ENCODE measurements at places on chromosomes 6 and 20.

- DNase-seq, result no peak
Observed at GRCh38 chr20:3162080-3162611, 2.5 kb upstream of the FASTKD5 start.

DNA sequence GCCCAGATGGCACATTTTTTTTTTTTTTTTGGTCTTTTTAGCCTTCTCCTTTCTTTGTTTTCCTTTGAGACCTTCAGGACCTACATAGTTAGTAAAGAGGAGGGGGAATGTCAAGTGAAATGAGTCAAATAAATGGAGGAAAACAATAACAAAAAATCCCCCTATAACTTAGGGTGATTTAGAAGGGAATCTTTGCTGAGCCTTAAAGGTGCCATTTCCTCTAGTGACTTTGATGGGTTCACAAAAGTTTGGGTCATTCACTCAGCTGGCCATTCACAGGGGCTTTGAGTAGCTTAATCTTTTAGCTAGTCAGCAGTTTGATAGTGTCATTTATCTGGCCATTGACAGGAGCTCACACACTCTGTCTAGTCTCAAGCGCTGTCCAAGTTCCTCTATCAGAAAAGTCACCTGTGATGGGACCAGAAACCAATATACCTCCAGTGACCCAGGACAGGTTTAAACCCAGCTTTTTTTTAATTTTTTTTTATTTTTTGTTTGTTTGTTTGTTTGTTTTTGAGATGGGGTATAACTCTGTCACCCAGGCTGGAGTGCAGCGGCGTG lies 275.1 kb upstream of the PRDM1 start:
- no peak for DNase-seq

- DNase-seq, result no peak
Observed at GRCh38 chr6:130365166-130366106, at the start of gene TMEM200A. Gene TMEM200A, plus strand, starts transcription at chr6:130366017. Its CDS starts 74,406 bp downstream, at chr6:130440423.

GRCh38 chr6:147023581-147023980 lies 180.6 kb upstream of the STXBP5 start:
- DNase-seq, result no peak

DNA sequence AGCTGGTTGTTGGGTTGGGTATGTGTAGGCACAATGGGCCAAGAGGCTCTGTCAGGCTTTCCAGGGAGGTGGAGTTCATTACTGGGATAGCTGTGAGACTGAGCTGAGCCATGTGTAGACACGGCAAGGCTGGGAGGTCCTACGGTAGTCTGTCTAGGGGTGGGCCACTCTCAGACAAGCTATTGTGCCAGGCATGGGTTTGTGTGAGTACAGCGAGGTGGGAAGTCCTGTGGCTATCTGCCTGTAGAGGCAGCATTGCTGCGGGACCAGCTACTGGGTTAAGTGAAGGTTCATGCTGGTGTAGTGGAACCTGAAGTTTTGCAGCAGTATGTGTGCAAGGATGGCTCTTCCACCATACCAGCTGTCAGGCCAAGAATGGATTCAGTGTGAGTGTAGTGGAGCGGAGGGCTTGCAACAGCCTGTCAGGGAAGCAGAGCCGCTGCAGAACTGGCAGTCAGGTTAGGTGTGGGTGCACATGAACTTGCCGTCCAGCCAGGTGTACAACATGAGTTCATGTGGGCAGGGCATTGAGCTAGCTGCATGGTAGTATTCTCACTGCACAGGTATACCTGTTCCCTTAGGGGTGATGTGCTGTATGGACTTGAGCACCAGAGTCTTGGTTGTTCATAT lies 78.0 kb upstream of the CENPW start:
- DNase-seq, result no peak

- DNase-seq, result no peak
Observed at GRCh38 chr6:128686084-128686483, 165.7 kb upstream of the PTPRK start.

DNA sequence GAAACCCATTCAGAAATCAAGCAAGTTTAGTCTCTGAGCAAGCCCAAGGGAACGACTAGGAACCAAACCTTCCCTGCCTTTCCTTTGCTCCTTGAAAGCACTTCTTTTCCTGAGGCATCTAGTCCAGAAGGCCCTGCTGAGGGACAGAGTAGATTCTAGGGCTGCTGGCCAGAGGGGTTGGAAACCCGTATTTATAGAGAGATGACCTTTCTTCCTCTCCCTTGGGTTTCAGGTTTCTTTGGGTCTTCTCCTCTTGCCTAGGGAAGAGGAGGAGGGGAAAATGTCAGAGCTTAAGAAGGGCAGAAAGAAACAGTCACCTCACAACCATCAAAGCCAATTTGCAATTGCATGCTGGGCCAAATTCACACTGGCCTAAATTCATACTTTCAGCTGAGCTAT lies 5.8 kb downstream of the APOBEC2 start:
- DNase-seq, result no peak

- no peak for DNase-seq
Observed at GRCh38 chr6:156949376-156949775, 172.2 kb downstream of the ARID1B start.

DNA sequence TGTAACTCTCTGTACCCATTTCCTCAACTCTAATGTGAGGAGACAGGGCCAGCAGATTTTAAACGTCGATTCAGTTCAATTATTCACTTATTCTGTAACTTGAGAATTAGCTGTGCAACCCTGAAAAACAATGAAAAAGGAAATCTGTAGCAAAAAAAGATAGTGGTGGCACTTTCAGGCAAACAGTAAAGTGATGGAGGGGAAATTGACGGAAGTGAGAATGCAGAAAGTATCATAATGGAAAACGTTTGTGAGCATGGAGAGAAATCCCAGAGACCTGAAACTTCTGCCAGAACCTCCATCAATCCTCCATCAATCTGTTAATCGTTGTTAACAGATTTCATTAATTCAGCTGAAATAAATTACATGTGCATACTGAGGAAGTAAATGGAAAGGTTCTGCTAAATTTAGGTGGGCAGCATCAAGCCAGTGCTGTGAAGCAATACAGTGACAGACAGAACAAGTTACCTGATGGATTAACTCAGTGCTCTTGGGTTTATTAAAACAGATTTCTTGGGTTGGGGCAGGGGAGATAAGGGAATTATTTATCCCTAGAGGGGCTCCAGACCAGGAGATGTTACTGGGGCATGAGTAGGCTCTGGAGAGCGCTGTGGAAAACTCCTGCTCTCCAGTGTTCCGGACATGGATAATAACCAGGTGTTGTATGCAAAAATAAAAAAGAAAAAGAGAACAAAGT lies 17.5 kb downstream of the KIZ start:
- DNase-seq, result no peak

- no peak for DNase-seq
Observed at GRCh38 chr6:111764238-111765175, 108.7 kb downstream of the FYN start.

- no peak for DNase-seq
Observed at GRCh38 chr6:84847390-84848160, 83.2 kb upstream of the TBX18 start.

DNA sequence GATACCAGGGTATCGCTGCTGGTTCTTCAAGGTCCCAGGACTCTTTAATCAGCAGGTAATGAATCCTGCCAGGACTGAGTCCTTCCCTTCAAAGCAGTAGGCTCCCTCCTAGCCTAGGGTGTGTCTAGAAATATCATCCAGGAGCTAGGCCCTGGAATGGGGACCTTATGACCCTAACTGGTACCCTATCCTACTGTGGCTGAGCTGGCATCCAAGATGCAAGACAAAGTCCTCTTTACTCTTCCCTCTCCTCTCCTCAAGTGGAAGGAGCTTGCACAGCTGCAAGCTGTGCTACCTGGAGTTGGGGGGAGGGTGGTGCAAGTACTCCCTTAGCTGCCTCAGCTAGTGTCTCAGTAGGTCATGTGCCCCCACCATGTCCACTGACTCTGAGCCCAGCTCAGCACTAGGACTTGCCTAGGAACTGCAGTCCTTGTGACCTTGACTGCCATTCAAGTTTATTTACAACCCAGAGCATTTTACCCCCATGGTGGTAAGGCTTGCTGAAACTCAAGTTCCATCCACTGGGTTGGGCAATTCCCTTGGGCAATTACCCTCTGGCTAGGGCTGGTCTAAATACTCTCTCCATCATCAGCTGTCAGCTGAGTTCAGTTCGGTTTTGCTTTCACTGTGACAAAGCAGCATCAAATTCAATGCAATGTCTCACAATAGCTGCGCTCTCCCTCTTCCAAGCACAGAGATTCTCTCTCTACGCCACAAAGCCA lies 48.4 kb upstream of the TOP1 start:
- no peak for DNase-seq

GRCh38 chr6:16514249-16514648 lies 247.0 kb downstream of the ATXN1 start:
- DNase-seq, result no peak

GRCh38 chr20:21826976-21827375 lies 121.5 kb downstream of the PAX1 start:
- no peak for DNase-seq

GRCh38 chr6:138785079-138785478 lies 10.8 kb upstream of the ECT2L start:
- no peak for DNase-seq

DNA sequence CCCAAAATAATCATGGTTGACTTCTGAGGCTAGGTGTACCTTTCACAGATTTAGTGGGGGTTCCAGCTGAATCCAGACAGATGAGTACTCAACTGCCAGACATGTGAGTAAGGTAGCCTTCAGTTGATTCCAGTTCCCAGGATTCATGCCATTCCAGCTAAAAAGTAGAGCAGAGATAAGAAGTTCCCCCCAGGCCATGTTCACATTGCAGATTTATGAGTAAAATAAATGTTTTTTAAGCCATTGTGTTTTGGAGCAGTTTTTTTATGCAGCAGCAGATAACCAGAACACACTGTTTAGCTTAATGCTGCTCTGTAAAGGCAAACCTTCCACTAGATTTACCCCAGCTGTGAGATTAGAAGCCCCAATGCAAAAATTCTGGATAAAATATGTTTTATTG lies 245.0 kb downstream of the RFPL4B start:
- DNase-seq, result no peak

DNA sequence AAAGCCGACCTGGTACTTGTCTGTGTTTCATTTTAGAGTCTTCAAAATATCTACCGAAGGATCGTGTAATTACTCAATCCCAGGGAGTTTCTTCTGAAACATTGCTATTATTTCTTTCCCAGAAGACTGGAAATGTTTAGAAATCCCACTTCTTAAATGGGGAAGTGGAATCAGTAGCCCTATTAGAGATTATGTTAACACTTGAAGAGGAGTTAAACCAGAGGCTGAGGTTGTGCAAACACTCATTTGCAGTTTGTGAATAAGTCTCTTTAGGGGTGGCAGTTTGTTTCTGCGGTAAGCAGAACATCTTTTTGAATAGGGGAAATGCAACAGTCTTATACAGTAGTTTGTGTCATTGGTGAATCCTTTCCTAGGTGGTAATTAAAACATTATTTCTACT lies 21.3 kb downstream of the DSP start:
- DNase-seq, result no peak

DNA sequence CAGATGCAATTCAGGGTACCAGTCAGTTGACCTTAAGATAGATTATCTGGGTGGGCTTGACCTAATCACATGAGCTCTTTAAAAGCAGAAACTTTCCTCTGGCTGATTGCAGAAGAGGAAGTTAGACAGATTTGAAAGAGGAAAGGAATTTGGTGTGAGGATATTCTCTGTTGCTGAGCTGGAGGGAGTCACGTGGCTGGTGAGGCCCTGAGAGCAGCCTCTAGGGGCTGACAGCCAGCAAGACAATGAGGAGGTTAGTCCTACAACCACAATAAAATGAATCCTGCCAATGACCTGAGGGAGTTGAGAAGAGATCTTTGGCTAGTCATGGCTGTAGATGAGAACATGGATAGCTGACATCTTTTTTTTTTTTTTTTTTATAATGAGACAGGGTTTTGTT lies 87.0 kb upstream of the B3GAT2 start:
- DNase-seq, result no peak

DNA sequence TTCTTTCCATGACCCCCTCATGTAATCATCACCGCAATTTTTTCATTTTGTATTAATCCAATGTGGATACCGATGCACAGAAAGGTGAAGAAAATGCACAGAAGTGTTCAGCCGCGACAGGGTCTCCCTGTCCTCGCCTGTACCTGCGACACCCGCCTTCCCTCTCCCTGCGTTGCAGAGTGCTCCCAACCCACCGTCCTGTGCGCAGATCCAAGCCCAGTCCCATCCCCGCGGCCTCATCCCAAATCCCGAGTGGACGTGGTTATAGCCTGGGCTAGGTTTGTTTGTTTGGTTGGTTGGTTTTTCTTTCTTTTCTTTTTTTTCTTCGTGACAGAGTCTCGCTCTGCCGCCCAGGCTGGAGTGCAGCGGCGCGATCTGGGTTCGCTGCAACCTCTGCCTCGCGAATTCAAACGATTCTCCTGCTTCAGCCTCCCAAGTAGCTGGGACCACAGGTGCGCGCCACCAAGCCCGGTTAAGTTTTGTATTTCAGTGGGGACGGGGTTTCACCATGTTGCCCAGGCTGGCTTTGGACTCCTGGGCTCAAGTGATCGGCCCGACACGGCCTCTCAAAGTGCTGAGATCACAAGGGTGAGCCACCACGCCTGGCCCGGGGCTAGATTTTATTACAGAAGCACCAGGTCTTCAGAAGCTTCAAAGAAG lies 536 bp upstream of the RAET1G start:
- no peak for DNase-seq

DNA sequence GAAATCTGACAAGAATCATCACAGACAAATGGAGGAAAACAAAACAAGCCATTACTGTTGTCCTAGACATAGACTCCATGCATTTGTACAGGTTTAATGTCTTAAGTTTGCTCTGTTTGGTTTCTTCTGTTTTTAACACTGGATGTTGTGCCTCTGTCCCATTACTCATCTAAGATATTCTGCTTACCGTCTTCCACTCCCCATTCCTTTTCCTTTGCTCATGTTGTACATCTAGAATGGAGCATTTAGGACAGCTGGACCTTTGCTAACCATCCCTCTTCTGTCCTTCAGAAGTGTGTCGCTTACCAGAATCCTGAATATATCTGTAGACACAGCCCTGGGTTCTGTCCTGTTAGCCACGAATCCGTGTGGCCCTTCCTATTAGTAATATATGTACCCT lies 35.2 kb downstream of the RAB22A start:
- no peak for DNase-seq

GRCh38 chr6:113901482-113901881 lies 44.3 kb downstream of the MARCKS start:
- DNase-seq, result no peak
